NCI-H1930 (cell line): ENCODE measurements at places on chromosomes 12 and 14.

DNA sequence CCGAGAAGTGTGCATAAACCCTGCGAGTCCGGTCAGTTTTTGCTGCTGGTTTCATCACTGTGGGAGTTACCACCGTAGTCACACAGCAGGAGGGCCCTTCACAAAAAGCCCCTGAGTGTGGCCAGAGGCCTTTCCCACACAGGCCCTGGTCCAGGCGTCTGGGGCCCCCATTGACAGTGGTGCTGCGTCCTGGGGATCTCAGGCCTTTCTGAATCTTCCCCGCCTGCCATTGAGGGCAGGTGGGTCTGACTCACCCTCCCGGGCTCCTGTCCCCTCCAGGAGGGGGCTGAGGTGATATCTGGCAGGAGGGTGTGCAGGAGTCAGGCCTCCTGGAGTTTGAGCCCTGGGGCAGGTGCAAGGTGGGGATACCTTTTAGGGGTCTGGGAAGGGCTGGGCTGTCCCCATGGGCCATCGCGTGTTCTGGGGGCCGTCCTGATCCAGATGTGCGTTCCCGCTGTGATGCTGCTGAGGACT lies 358.5 kb downstream of the TMEM121 start:
- DNase-seq: no peak

- no peak for DNase-seq
Measured at GRCh38 chr14:78007160-78007559, 163.0 kb upstream of the NRXN3 start.

DNA sequence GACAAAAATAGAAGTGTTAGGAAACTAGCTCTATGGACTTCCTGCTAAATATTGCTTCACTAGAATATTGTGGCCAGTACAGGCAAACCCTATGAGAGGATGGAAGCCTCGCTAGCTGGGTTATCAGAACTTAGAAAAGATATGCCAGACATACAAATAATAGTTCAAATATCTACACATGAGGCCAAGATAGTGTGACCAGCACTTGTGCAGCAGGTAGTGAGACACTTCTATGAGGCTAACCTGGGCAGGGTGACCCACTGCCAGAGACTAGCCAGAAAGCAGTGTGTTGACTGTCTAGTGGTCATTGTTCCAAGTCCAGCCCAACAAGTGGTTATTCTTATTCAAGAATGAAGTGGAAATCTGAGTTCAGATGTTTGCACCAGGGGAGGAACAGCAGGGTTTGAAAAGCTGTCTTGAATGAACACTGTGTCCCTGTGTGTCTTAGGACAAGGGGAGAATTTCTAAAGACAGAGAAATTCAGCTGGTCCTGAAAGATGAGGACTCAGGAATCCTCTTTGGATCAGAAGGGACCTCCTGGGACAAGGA lies 16.3 kb downstream of the TSPAN8 start:
- DNase-seq: no peak

GRCh38 chr12:114744691-114745090 lies 60.7 kb upstream of the TBX3 start:
- no peak for DNase-seq

DNA sequence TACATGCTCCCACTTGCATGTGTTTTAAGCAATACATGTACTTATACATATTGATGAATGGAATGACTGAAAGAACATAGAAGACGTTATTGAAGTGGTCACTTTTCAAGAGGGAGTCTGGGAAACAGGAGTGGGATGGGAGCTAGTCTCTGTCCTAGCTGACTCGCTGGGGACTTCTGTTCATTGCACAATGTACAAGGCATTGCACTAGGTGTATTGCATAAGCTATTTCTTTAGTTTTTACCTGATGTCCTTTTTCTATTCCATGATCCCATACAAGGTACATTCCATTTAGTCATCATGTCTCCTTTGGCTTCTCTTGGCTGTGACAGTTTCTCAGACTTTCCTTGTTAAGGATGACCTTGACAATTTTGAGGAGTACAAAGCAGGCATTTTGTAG lies 4.0 kb upstream of the MYO1H start:
- no peak for DNase-seq

DNA sequence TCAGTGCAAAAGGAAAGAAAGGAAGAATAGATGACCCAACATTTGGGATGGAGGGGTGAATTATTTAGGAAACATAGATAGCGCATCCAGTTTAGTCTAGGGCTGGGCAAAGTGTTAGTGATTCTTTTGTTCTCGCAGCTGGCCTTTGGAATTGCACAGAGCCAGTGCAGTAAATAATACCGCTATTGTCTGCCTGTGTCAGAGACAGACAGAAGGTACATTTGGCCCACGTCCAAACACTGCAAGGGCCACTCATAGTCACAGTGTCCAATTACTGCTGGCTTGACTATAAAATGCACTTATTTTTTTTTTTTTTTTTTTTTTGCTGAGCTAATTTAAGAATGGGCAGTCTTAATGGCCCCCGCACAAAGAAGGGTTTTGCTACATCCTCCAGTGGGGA lies 638.6 kb downstream of the BCL11B start:
- peak; percentile 70 for DNase-seq

GRCh38 chr14:50792634-50793068 lies 38.3 kb downstream of the NIN start:
- DNase-seq: no peak

DNA sequence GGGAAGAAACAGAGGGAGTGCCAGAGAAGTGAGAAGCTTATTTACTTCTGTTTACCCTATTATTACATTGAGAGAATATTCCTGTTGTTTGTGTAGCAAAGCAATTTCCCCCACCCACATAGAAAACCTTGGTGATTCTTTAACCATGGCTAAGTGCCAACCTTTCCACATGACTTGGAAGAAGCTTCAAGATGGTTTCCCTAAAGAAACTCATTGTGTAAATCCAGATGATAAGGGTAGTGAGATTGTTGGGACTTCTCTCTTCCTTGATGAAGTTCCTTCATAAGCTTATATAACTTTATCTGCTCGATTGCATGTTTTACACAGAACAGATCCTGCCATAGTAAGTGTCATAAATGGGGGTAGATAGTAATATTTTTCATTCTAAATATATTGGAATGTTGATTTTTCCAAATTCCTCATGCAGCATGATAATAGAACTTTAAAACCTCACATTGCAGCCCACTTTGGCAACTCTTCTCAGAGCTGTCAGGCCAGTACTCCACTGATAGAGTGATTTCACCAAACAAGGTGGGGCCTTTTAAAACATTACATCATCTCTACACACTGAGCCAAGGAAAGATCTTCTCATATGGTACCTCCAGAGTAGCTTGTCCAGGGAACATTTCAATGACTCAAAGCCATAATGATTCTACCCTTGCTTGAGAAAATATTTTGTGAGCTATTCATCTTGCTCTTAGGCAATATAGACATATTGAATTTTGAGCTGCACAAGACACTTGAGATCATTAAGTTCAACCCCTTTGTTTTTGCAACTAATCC lies 47.8 kb upstream of the KIF21A start:
- no peak for DNase-seq

DNA sequence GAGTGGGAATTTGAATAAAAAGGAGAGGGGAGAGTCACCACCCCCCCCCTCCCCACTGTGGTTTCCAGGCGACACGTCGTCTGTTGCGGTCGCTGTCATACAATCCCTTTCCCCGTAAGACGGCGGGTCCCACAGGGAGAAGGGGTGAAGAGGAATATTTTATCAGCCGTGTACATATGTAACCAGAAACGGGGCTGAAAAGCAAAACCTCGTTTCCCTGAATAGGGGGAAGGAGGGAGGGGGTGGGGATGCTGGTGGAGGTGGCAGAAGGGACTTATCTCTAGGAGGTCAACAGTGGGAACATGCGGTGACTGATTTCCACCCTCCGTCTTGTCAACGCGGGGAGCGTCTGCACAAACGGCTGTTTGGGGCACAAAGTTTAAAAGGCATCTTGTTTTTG lies 171.4 kb downstream of the RBM19 start:
- no peak for DNase-seq

DNA sequence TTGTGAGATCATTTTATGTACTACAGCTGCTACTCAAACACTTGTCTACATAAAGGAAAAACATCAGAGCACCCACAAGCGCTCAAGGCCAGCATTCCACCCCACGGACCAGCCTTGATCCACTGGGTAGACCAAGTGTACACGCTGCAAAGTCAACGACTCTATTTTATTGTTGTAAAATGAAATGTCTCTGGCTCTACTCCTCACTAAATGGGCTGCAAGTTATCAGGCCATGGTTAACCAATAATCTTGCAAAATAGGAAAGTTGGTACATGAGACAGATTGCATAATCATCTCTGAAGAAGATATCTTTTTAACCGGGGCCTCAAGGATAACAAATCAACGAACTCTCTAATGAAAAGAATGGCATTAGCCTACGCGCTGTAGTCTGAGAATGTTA lies 69.9 kb upstream of the FOXN3 start:
- no peak for DNase-seq

GRCh38 chr14:65169351-65169750 lies 67.0 kb upstream of the MAX start:
- DNase-seq: no peak

DNA sequence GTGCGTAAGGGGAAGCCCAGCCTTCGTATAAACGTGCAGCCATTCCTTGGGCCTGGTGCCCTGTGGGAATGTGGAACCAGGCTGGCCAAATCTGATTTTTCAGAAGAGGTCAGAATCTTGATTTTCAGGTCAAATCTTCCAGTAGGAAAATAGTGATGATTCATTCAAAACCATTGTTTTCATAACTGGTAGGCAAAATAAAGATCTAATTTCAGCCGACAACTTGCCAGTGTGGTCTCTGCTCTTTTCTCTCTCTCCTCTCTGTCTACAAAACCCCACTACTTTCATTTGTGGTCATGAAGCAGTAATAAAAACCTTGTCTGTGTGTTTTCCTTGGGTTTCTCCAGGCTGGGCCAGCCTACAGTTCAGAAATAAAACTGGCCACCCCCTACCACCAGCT lies 135.1 kb downstream of the RBM19 start:
- DNase-seq: no peak

DNA sequence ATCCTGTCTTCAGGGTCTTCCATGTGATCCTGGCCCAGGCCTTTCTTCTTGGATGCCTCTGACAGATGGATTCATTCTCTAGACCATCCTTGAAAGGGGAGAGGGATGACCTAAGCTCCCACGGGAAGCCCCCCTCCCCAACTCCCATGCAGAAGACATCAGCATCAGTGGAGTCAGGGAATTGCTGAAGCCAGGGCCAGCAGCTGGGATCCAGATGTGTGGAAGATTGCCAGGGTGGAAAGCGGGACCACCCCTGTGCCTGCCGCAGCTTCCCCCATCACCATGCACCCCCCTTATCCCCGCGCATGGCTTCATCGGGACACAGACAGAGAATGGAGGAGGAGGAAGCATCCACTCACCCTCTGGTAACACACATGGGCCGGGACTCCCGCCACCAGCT lies 183.6 kb upstream of the PRMT8 start:
- no peak for DNase-seq

DNA sequence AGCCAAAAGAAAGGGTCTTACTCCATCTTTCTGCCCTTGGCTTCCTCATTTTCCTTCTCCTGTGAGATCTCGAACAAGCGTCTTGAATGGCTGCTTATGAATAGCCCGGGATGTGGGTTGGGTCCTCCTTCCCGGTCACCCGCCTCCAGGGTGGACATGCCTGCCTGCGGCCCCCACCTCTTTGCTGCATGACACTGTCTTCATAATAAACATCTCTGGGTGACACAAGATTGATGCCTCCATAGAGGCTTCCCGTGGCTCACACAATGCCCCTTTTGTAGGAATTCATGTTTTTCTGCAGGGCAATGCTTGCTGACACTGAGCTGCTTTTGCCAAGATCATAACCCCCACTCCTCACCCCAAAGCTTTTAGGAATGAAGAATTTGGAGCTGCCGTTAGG lies 125.9 kb downstream of the ZNF664 start:
- DNase-seq: no peak

- no peak for DNase-seq
Measured at GRCh38 chr12:79933532-79934264, 1.2 kb downstream of the PPP1R12A start.

DNA sequence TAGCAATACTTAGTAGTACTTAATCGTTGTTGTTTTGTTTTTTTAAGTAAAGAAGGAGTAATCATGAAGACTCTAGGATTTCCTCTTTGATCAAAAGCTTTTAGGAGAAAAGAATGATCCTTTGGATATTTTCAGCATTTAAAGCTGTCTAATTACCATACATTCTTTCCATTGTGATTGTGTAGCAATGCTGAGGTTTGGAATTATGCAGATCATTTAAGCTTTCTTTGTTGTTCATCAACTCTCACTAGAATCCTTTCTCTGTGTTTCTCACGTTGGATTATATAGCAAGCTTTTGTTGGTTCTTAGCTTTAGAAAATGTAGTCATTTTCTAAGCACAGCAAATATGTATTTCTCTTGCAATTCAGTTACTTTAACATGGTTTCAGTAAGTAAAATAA lies 25.8 kb downstream of the CCDC91 start:
- DNase-seq: no peak

- no peak for DNase-seq
Measured at GRCh38 chr12:107436376-107436775, 249.2 kb upstream of the PWP1 start.

DNA sequence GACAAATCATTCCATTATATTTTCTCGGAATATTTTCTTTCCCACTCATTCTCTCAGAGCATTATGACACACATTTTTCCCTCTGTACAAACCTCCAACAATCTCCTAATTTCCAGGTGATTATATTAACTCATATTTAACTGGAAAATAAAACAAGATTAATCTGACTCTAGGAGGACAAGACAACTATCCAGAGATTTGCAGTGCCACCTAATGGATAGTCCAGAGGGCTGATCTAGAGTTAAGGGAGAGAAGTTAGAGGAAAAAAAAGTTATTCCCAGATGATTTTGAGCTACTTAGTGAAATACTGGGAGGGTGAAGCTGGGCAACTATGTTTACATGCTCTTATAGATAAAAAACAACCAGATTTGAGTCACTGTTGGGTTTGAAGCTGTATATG lies 161.7 kb downstream of the ALX1 start:
- no peak for DNase-seq
